Gastroesophageal sphincter (tissue), 4 donors: ENCODE measurements at places on chromosomes 5 and 9.

DNA sequence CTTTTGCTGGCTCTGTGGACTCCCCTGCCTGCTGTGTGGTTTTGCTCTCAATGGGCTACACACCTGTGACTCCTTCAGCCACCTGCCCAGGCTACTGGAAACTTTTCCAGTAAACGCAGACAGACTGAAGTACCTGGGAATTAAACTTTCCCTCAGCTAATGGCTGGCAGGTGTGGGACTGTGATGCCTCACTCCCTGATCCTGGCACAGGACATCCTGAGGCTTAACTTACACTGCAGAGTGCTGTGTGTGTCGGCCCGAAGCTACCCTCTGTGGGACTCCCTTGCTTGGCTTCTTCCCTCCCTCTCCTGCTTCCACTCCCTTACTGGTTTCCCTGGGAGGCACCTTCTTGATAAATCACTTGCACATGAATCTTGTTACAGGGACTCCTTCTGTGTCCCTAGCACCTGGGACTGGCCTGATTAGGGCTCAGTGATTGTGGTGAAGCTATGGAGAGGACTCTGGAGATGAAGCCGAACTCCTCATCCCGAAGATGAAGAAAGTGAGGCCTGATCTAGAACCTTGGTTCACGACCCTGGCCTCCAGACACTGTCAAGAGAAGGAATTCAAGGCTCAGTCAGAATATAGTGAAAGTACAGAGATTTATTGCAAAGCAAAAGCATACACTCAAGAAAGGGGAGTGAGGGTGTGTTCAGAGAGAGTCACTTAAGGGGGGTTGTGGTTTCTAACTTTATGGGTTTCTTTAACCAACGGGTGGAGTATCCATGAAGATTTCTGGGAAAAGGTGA lies 113.4 kb upstream of the ALDH1B1 start:
- H3K4me3 ChIP-seq, result no peak overlapping the region

DNA sequence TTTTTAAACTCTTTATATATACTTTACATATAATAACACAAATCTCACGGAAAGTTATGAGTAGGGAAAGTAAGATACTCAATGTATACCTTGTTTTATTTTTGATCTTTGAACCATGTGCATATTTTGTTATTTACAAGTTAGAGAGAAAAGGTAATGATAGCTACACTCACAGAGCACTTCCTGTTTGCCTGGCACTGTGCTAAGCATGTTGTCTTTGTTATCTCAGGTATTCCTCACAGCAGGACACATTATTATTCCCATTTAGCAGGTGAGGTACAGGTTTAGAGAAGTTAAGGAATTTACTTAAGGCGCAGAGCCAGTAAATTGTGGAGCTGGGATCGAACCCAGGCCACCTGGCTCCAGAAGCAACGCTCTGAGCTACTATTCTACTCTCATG lies 3.0 kb downstream of the C9 start:
- H3K4me3 ChIP-seq, result no peak overlapping the region
- H3K36me3 ChIP-seq, result no peaks in the 10 kb centered on the region
- H3K27me3 ChIP-seq, result peaks cover 4% of the 10 kb centered on the region
- no peak overlapping the region for H3K27ac ChIP-seq
- H3K4me1 ChIP-seq, result no peaks in the 10 kb centered on the region

GRCh38 chr9:111003182-111003581 lies 35.1 kb downstream of the LPAR1 start:
- no peaks in the 10 kb centered on the region for H3K27me3 ChIP-seq
- no peak for ATAC-seq
- no peaks in the 10 kb centered on the region for H3K36me3 ChIP-seq

GRCh38 chr5:156896546-156896945 lies 46.5 kb downstream of the PPP1R2B start:
- ATAC-seq, result no peak
- H3K36me3 ChIP-seq, result no peaks in the 10 kb centered on the region
- no peak overlapping the region for H3K27ac ChIP-seq
- no peak overlapping the region for H3K4me3 ChIP-seq
- H3K27me3 ChIP-seq, result no peaks in the 10 kb centered on the region

- no peak for ATAC-seq
- no peaks in the 10 kb centered on the region for H3K27me3 ChIP-seq
- no peak overlapping the region for H3K27ac ChIP-seq
- H3K4me3 ChIP-seq, result no peak overlapping the region
- H3K4me1 ChIP-seq, result no peaks in the 10 kb centered on the region
These were observed 29.5 kb downstream of the IDNK start for GRCh38 chr9:83652433-83652832.

DNA sequence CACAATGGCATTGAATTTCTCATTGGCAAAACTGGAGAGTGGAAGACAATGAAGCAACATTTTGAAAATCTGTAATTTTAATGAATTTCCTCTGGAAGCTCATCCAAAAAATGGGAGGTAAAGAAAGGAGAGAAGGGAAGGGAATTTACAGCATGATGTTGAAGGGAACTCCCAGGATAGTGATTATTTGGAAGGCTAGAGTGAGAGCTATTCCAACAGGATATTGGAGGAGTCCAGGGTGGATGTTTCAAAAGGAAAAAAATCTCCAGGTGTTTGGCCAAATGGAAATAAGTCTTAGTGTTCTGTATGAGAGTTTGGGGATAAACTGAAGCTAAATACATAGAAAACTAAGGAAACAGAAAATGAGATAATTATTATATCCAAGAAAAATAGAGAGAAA lies 106.2 kb downstream of the IZUMO3 start:
- H3K27me3 ChIP-seq, result no peaks in the 10 kb centered on the region
- ATAC-seq, result no peak
- H3K4me3 ChIP-seq, result no peak overlapping the region

DNA sequence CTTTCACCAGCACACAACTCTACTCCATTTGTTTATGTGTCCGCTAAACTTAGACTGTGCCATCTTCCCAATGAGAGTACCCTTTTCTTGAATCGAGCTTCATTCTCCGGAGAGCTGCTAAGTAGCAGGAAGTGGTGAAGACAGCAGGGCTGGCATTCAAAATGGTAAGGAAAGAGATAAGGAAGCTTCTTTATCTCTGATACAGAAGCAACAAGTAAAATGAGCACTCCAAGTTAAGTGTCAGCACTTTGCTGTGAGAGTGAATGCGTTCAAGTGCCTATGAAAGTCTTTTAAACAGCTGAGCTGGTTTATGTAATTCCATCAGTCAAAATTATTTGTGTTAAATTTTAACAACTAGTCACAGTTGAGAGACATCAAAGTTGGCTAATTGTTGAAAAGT lies 386.8 kb upstream of the PTPRD start:
- H3K36me3 ChIP-seq, result no peaks in the 10 kb centered on the region
- no peak overlapping the region for H3K4me3 ChIP-seq
- H3K4me1 ChIP-seq, result no peaks in the 10 kb centered on the region
- no peak overlapping the region for H3K27ac ChIP-seq
- no peak for ATAC-seq

DNA sequence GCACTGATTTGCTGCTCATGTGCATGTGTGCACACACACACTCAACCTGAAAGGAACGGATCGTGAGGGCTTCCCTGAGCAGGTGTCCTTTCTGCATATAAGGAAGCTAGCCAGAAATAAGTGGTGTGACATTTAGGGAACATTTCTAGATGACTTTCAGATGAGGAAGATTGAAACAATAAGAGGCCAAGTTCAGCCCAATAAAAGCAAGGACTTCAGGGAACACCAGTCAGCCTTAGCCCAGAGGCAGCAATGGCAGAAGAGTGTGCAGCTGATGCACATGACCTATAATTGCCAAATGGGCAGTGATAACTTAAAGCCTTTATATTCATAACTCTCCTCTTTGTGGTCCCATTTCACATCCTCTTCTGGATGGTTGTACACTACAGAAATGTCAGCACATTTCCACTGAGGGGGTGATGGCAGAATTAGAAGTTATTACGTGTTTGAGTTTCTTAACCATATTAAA lies 255.5 kb downstream of the TRIM32 start:
- H3K36me3 ChIP-seq, result no peaks in the 10 kb centered on the region
- H3K27ac ChIP-seq, result no peak overlapping the region
- ATAC-seq, result no peak

GRCh38 chr5:124929000-124929399 lies 182.6 kb upstream of the ZNF608 start:
- no peaks in the 10 kb centered on the region for H3K27me3 ChIP-seq
- no peak for ATAC-seq
- H3K27ac ChIP-seq, result no peak overlapping the region
- no peaks in the 10 kb centered on the region for H3K4me1 ChIP-seq
- no peaks in the 10 kb centered on the region for H3K36me3 ChIP-seq
- H3K4me3 ChIP-seq, result no peak overlapping the region

- no peaks in the 10 kb centered on the region for H3K27me3 ChIP-seq
- H3K27ac ChIP-seq, result no peak overlapping the region
- no peak overlapping the region for H3K4me3 ChIP-seq
- H3K4me1 ChIP-seq, result peaks cover 15% of the 10 kb centered on the region
- no peak for ATAC-seq
These were observed 375.0 kb downstream of the TMEM232 start for GRCh38 chr5:110351430-110351829.

GRCh38 chr9:133170716-133171115 lies 7.0 kb upstream of the GBGT1 start:
- peaks cover 15% of the 10 kb centered on the region for H3K27me3 ChIP-seq
- H3K4me1 ChIP-seq, result no peaks in the 10 kb centered on the region
- H3K36me3 ChIP-seq, result no peaks in the 10 kb centered on the region
